Stimulated activated CD4-positive, alpha-beta T cell treated with anti-CD3 and anti-CD28 coated beads, TNF-alpha, amount 100 ng/mL, for 1 hour (primary cell): ENCODE measurements at places on chromosomes 3 and 15.

- no peak for DNase-seq
Measured at GRCh38 chr3:34319881-34320280, 521.5 kb downstream of the PDCD6IP start.

DNA sequence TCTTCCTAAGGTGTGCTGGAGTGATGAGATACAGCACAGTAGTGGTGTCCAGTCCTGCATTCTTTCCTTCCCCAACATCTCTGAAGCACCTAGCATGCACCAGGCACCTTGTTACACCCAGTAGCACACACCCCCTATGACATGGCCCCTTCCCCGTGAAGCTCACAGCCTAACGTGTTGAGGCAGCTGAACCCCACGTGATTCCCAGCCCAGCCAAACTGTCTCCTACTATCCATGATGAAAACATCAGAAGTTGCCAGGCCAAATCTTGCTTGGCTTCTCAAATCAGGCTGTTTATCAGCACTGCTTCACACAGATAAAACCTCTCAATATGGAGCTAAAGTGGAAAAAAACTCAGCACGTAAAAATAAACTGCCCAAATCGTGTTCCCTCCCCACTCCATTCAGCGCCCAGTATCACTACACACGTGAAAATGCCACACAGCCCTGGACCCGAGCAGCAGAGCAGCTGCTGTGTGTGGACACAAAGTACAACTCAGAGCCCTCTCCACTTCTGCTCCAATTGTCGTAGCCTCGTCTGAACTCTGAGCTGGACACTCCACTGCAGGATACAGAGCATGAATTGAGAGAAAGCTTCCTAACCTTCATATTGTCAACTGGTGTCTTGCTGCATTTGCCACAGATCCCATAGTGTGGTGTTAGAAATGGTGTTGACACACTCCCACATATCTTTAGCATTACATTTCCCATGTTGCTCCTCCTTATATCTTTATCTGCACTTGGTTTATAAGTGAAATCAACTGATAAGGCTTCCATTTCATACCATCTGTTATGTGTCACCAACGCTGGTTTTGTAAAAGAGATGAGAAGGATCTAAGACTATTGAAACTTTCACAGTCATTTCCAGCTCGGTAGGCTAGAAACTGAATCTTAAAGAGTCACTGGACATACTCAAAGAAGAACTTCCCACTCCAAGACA is 279.8 kb downstream of the RORA start:
- no peak for DNase-seq

DNA sequence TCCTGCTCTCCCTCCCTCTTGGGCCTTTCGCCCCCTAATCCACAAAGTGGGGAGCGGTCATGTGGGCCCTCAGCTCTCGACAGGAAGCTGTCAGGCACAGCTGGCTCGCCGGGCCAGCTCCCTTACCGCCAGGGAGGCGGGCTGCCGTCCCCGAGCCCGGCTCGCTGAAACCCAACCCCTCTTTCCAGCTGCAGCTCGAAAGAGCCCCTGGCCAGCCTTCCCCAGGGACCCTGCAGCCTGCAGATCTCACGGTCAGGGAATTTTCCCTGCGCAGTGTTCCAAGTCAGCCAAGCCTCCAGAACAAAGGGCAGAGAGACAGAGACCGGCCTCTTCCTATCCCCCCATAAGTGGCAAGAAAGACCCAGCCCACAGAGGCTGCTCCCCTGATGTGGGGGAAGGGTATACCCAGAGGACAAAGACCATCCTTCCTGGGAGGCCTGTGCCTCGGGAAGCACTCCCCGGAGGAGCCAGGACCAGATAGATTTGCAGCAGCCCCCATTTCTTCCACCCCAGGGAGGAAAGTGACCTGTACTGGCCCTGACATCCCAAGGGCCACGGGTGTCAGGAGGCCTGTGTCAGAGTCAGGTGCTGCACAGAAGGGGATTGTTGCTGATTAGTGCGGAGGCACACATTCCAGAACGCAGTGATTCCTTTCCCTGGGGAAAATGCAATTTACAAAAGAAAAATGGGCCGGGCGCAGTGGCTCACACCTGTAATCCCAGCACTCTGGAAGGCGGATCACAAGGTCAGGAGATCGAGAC is 32.6 kb downstream of the MAGEF1 start:
- DNase-seq, result no peak

DNA sequence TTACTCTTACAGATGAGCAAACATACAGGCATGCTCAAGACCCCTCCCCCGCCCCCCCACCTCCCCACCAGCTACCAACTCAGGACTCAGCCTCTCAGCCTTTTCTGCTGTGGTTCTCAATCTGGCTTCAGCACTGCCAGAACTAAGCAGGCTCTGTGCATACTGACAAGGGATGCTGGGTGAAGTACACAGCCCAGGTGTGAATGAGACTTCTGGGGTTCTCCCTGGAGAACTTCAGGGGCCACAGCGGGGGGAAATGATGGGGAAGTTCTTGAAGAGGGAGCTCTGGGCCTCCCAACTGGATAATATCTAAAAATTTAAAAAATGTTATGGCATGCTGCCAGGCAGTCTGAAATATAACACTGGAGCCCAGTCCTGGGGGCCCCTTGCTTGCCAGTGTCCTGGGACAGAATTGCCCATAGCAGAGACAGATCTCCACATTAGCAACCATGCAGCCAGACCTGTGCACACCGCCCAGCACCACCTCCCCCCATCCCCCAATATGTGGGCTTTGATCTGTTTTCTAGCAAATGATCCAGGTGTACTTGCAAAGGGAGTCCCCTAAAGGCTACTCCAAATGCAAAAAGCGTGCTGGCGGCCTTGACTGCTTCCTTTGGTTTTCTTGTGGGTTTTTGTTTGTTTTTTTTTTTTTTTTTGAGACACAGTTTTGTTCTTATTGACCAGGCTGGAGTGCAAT is 41.4 kb downstream of the PGPEP1L start:
- no peak for DNase-seq

DNA sequence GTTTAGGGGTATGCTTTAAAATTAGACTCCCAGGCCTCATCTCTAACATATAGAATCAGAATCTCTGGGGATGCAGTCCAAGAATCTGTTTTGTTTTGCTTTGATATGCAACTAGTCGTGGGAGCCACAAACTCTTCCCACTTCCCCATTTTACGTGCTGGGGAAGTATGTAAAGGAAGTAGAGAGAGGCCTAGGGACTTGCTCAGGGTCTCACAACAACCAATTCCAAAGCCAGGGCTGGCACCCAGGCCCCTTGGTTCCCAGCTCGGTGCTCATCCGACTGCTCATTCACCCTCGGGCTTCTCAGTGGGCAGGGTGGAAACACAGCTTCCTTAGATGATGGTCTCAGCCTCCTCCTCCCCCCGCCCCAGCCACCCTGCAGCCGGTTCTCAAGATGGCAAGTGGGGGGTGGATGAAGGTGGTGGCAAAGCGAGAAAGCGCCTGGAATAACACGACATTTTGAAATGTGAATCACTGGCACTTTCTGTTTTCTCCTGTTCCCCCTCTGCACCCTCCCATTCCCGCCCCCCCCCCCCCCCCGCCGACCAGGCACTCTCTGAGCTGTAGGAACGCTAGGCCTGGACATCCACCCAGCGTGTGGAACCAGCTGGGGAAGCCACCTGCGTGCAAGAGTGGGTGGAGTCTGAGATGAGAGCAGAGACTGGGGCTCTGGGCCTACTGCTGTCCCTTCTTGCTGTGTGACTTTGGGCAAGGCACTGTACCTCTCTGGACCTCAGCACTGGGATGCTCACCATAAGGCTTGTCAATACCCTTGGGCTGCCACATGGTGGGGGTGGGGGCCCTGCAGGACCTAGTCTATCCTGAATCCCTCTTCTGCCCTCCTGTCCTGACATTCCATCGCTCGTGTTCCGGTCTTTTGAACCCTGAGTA is 214.5 kb downstream of the RPLP1 start:
- no peak for DNase-seq

DNA sequence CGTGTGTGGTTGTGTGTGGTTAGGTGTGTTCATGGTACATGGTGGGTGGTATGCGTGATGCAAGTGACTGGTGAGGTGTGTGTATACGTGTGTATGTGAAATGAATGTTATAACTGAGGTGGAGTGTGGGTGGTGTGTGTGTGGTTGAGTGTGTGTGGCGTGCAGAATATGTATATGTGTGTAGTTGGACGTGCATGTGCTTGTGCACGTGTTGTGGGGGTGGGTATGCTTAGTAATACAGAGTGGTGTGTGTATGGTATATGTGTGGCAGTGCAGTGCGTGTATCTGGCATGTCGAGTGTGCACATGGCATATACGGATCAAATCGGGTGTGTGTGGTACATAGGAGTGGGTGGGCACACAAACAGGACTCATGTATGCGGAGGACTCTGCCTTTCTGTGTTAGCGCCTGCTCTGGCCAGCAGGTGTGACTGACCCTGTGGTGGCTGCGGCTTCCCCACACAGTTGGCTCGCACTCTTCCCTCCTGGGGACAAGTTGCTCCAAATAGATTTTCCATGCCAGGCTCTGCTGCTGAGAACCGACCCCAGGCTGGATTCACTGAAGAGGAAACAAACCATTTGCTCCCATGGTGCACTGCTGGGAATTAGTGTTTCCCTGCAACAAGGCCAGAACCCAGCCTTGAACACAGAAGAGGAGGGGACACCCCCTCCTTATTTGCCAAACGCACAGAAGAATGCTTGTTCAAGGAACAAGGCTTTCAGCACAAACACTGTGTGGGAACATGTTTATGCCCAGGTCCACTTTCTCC is 1.2 kb upstream of the C3orf70 start:
- DNase-seq, result no peak

DNA sequence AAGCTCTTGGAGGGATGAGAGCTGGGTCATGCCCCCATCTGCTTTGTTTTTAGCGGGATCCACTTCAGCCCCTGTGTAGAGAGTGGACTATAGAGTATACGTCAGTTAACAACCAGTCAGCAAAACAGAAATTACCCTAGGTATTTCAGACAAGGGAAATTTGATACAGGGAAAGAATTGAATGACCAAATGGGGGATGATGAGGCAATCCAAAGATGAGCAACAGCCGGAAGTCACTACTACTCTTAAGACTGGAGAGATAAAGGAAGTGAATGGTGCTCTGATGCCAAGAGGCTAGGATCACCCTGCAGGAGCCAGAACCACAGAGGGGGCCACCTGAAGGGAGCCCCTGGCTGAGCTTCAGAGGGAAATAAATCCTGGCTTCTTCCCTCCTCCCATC is 1.7 kb upstream of the GPR62 start:
- DNase-seq, result no peak
